ENCODE measurements at places on chromosomes 16 and 17.
A peak's percentile ranks its signal among the peaks of the same experiment; 100 is the strongest.

GRCh38 chr17:80604670-80605010 lies 60.0 kb downstream of the RPTOR start:
- DNase-seq = no peak

GRCh38 chr16:70715860-70716357 lies 30.1 kb upstream of the MTSS2 start:
- no peak for DNase-seq

DNA sequence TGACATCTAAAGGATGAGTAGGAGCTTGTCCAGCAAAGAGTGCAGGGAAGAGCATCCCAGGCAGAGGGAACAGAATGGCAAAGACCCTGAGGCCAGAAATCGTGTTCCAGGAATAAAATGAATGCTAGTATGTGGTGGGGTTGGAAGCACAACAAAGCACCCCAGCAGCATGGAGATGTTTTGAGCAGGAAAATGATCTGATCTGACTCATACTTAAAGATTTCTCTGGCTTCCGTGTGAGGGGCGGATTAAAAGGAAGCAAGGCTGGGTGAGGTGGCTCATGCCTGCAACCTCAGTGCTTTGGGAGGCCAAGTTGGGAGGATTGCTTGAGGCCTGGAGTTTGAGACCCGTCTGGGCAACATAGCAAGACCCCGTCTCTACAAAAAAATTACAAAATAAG lies 2.3 kb downstream of the SLC5A11 start:
- DNase-seq = peak; percentile 52

GRCh38 chr17:41813699-41814124 lies 908 bp downstream of the FKBP10 start:
- no peak for DNase-seq

DNA sequence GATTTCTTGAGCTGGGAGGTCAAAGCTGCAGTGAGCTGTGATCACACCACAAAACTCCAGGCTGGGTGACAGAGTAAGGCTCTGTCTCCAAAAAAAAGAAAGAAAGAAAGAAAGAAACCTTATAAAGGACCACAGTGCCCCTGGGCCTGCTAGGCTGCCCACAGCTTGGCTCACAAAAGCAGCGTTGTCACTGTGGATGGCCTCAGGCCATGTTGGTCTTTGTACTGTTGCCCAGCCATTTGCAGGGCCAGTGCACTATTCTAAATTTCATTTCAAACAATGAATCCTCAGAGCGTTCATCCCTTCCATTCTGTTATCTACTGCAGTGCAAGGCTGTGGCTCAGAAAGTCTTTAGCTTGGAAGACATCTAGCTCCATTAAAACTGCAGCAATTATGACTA lies 208.4 kb downstream of the SLC39A11 start:
- DNase-seq = no peak

GRCh38 chr16:4947722-4948503 lies 10.2 kb upstream of the SEC14L5 start:
- no peak for DNase-seq

GRCh38 chr17:2081564-2081963 lies 26.7 kb downstream of the HIC1 start:
- peak; percentile 56 for DNase-seq

- DNase-seq = no peak
Observed at GRCh38 chr17:55561973-55562495, 50.8 kb upstream of the SMIM36 start.

DNA sequence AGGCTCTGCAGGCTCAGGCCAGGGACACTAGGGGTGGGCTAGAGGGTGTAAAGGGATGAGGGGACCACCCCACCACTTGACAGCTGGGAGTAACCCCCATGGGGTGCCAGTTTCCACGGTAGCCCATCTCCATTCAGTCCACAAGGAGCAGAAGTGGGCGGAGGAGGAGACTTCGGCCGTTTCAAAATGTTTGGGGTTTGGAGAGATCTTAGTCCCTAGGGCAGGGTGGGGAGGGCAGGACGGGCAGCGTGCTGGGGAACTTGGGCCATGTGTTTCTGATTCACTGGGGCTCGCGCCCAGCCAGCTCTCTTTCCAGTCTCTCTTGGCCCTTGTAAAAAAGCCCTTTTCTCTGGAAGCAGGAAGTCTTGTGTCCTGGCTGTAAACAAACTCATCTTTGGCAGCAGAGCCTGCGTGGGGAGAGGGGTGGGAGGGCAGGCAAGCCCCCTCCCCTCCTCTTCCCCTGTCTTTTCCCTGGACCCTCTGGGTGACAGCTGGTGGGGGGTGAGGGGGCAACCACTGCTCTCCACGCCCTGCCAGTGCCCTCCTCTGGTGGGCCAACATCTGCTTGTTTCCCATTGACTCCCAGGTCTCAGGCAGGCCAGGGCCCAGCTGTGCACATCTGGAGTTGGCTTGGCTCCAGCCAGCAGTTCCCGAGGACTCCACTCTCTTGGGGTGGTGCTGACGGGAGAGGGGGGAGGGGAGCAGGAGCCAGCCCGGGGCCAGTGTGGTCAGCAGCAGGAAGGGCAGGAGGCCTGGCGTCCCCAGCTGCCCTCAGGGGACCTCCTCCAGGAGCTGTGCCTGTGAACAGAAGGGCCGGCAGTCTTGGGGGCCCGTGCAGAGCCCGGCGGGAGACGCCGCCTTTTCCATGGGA lies 8.1 kb downstream of the CYGB start:
- DNase-seq = peak; percentile 84

DNA sequence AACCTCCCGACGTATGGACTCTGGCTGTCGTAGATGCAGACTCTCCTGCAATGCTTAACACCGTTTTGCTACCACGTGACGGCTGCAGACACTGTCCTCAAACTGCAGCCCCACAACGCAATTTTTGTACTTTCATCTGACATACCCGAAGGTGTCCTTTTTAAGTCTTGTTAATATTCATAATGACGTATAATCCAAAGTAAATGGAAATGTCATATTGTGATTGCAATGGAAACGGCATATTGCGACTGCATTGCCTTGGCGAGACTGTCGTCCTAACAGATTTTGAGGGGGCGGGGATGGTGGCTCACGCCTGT lies 79.3 kb upstream of the TBC1D3K start:
- no peak for DNase-seq

- DNase-seq = no peak
Observed at GRCh38 chr16:66600477-66600876, 4.0 kb upstream of the CMTM3 start.

DNA sequence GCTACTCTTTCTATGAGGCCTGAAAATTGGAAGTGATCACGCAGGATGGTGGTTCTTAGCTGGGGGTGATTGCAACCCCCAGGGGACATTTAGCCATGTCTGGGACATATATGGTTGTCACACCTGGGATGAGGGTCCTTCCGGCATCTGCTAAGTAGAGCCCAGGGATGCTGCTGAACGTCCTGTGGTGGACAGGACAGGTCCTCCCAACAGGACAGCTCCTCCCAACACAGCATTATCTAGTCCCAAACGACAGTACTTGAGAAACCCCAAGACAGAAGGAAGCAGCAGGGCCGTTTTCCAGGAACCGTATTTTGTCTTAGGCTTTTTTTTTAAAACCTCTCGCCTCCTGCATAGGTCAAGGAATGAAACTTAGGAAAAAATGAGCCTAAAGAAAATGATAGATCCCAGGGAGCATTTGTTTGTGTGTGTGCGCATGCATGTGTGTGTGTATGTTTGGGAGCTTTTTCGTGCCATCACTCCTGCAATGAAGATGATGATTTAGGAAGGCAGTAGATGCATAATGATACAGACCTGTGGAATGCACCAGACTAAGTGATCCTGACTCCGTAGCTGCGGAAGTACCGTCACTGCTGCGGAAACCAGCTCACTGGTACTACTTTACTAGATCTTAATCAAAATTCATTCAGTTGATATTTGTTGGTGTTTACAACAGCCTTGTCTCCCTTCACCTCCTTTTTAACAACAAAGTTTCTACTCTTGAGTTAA lies 118.2 kb downstream of the SNX29 start:
- no peak for DNase-seq
